Activated CD8-positive, alpha-beta T cell treated with anti-CD3 and anti-CD28 coated beads for 36 hours (primary cell): ENCODE measurements at places on chromosomes 3 and 15. TPM values are rescaled to one million over a fixed set of nuclear protein-coding genes. Genes with fewer than 3 reads are reported as not detected.

DNA sequence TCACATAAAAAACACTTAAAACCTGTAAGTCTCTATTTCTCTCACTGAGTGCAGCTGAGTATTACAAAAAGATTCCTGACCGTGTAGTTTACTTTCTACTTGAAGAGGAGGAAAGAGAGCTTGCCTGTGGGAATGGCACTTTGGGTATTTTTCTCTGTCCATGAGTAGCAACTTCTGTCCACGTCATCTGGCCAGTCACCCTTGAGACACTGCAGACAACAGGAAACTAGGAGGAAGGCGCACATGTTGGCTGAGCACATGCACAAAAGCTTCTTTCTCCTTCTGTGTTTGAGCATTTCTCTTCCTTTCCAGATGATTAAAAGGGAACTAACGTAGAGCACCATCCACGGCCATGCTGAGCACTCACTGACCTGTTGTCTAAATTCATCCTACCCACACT lies 19.7 kb downstream of the STARD5 start:
- no peak for DNase-seq

DNA sequence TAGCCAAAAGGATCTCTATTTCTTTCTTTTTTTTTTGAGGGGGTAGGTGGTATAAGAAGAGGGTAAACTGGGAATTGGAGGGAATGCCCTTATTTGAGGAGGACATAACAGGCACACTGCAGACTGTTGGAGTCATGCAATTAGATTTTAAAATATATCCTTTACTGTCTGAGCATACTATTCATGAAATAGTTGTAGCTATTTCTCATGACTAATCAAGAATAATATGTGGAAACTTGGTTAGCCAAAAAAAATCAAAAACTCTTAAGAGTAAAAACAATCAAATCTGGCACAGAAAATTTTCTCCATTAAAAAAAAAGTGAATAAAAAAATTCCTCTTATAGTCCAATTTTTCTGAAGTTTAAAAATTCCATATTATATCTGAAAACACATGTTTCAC lies 174.9 kb downstream of the SCAPER start:
- DNase-seq, result no peak

- DNase-seq, result no peak
Observed at GRCh38 chr15:45384700-45385099, 6.4 kb upstream of the GATM start.

DNA sequence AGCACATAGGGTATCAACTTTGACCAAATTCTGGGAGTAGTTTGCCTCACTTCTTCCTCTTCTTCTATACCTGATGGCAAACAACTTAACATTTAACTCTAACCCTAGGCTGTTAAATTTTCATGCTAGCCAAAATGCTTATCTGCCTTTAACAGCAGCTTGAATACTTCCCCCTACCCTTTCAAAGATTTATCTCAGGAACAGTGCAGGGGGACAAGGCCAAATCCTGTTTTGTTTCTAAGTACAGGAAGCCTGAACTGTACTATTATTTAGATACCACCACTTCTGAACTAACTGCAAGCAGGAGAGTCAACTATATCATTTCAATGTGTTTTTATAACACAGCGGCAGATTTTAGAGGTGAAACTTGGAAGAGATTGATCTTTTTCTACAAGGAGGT lies 104.0 kb upstream of the CNTN6 start:
- DNase-seq, result no peak

GRCh38 chr3:171412054-171412453 lies 48.2 kb downstream of the TNIK start:
- DNase-seq, result no peak

DNA sequence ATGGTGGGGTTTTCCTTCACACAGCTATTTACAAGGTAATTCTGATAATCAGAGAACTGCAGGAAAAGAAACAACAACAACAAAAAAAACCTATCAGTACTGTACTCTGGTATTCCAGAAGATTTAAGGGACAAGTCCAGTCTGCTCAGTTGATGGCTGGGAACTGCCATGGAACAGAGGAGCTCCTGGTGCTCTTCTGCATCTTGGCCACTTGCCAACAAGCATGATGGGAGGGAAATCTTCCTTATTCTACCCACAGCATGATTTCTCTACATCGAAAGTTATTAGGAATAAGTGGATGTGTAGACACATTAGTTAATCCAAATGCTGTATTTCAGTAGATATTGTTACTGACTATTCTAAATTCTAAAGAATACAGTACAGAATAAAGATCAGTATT lies 51.7 kb downstream of the RASGRP1 start:
- DNase-seq, result no peak

DNA sequence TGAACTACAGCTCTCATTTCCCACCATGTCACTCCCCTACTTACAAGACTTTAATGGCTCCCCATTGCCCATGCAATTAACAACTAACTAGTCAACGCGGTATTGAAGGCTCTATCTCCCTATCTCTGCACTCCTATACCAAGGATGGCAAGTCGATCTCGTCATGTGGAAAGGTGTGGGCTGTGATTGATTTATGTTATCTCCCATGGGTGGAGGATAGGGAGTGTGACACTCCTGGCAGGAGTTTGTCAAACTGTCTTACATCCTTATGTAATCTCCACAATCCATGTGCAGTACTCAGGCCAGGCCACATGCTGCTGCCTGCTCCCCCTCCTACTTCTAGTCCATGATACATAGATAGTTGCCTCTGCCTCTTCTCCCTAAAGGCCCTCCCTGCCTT lies 3.2 kb upstream of the RORA start:
- DNase-seq, result no peak

GRCh38 chr15:69997161-69997485 lies 100.6 kb downstream of the TLE3 start:
- no peak for DNase-seq

GRCh38 chr15:29820394-29821154 lies 1.7 kb downstream of the TJP1 start:
- no peak for DNase-seq

- DNase-seq, result peak; percentile 41
Observed at GRCh38 chr3:33868309-33868708, 69.9 kb downstream of the PDCD6IP start.

DNA sequence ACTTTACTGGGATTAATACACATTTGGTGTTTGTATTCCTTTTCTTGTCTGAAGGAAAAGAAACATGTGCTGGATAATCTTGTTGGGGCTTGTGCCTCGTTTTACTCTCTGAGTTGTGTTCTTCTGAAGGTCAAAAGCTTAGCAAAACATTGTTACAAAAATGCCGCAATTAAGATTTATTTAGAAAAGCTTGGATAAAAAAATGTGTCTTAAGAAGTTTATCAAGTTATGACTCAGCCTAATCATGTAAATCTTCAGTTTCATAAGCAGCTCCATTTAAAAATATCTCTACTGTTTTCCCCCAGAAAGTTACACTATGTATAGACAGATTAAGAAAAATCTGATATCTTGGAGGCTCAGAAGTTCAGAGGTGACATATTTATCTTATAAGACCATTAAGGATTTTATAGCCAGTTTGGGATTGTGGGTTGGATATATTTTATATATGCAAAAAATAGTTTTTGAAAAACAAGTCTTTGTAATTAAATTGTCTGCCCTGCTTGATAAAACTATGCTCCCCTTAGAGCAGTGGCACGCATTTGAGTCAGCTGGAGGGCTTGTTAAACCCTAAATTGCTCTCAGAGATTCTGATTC lies 56.5 kb downstream of the CLDN11 start:
- no peak for DNase-seq

DNA sequence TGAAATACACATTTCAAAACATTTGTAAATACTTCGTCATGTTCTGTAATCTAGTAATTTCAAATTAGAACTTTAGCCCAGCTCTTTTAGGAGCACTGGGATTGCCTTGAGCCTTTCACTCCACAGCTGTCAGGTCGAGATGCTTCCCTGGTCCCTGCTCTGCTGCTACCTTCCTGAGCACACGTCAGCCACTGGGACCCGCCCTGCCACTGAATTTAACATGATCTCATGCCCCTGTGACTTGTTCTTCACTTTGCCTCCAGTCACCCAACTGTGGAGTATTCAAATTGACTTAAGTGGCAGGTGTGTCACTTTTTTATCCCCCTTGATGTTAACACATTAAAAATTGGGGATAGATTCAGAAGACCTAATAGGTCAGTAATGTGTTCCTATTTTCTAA lies 3.3 kb downstream of the ARRDC4 start:
- DNase-seq, result no peak

DNA sequence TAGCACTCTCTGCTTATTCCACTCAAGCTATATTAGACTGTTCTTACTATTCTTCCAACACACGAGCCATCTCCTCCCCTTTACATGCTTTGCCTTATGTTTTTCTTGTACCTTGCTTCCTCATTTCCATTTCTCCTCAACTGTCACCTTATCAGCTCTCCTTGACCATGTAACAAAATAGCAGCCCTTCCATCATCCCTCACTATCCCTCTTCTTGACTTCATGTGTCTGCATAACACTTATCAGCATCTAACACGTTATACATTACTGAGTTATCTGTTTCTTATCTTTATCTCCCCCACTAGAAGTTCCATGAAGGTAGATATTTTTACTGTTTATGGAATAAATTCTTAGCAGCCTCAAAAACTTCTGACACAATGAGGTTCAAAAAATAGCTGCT lies 45.3 kb downstream of the TRPM7 start:
- no peak for DNase-seq

DNA sequence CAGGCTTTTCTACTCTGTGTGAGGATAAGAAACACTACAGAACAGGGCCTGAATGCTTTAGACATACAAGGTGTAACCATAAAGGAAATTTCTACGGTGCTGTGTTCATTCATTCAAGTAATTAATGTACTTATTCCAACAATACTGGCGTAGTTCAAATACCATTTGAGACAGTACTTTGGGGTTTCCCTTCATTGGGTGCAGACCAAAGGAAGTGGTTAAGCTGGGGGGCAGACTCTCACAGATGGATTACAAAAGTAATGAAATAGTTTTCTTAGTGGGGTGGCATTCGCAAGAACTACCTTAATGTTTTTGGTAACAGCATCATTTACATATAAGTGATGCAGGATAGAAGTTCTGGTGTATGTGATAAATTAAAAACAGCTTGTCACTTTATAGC lies 65.9 kb downstream of the BTD start:
- DNase-seq, result peak; percentile 78

- DNase-seq, result no peak
Observed at GRCh38 chr15:48643776-48644466, 1.6 kb downstream of the FBN1 start.

DNA sequence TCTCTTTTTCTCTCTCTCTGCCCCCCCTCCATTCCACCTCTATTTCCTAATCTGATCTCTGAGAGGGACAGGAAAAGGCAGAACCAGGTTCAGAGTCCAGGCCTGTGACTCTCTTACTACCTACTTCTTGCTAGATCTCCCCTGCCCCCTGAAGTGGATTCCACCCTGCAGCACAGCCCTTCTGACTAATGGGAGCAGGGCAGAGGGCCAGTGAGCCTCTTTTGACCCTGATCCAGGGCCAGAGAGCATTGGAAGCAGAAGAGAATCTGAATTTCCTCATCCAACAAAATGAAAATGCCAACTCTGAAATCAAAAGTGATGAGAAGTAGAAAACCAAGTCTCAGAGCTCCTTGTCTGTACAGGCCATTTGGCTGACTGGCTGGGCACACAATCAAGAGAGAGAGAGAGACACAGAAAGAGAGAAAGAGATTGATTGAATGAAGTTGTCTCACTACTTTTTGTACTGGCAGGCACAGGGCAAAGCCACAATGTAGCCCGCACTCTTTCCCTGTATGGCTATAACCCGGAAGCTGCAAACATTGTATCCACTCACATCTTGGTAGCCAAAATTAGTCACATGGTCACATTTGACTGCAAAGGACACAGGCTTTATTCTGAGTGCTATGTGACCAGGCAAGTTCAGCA lies 31.6 kb upstream of the GLCE start:
- no peak for DNase-seq

DNA sequence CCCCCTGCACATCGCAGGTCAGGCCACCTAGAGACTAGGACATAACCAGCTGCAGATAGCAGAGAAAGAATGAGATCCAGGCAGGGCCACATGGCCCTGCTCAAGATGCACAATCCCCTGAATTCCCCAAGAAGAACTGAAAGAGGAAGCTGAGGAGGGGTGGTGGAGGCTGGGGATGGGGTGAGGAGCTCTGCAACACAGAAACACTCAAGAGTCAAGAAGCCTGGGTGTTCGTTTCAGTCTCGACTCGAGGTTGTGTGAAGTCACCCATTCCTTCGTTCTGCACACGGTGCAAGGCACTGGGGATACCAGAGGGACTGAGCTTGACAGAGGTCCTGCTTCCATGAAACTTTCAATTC lies 62.0 kb downstream of the TLE3 start:
- no peak for DNase-seq

DNA sequence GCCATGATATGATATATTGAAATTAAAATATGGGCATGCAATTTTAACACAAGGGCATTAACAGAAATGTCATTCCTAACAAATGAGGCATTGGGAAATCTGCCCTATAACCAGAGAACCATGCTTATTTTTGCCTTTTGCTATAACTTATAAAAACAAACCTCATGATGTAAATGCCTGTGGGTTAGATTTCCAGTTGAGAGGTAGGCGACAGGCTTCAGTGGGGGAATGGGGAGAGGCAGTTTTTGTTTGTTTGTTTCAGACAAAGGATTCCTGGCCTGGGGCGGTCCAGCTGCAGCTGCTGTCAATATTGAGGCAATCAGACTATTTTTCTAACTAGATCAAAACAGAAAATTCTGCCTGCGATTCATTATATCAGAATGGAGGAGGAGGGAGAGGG lies 490.4 kb upstream of the CFAP20DC start:
- DNase-seq, result no peak

DNA sequence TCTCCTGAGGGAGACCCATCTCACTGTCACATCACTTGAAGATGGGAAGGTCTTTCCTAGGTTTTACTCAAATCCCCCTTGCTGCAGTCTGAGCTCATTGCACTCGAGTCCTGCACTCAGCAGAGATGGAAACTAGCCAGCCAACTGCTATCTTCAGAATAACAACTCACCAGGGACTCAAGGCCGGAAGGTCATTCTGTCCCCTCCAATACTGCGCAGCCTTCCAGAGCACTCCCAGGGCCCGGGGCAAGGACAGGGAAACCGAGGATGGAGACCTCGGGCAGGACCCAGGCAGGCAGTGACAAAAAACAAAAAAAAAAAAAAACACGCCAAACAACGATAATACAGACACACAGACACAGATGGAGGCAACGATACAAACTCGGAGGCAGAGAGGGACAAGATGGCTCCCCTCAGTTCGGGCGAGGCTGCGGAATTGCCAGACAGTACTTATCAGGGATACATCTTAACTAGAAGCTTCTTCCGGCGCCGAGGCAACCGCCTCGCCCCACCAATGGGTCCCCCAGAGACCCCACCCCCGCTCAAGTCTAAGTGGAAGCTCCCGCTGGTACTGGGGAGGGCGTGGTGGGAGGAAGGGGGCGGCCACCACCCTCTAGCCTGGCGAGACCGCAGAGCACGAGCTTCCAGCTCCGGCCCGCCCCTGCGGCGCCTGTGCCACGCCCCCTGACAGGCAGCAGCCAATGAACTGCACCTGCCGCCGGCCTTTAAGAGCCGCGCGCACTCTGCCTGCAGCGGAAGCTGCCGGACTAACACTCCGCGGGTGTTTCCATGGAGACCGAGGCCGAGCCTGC lies 7.0 kb upstream of the MAP1A start:
- peak; percentile 97 for DNase-seq

Gene MELTF
- total RNA-seq, result 3.4 TPM

Gene ZDHHC23
- 2.7 TPM for total RNA-seq

Gene SPRED1
- total RNA-seq, result 0.77 TPM

Gene TNFSF10
- total RNA-seq, result 21.5 TPM

Gene DNAJB11
- 30.0 TPM for total RNA-seq

Gene LTF
- not detected for total RNA-seq

Gene ISLR
- total RNA-seq, result not detected

Gene LIPH
- total RNA-seq, result not detected

Gene CATSPER2
- 6.6 TPM for total RNA-seq

Gene NMNAT3
- 4.3 TPM for total RNA-seq
